ENCODE measurements at places on chromosomes 7 and 10.
A peak's percentile ranks its signal among the peaks of the same experiment; 100 is the strongest.

DNA sequence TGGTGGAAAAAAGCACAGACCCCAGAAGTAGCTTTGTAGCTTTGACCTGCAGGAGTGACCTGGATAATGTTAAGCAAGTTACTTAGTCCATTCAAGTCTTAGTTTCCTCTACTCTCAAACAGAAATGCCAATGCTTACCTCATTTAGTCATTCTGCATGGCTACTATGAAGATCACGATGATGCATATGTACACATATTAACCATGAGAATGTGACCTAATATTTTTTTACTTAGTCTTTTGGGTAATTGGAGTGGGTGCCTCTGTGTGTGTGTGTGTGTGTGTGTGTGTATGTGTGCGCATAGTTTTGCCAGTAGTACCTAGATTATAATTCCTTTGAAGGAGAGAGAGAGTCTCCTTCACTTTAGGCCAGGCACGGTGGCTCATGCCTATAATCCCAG lies 95.8 kb downstream of the NRP1 start:
- no peak for DNase-seq

DNA sequence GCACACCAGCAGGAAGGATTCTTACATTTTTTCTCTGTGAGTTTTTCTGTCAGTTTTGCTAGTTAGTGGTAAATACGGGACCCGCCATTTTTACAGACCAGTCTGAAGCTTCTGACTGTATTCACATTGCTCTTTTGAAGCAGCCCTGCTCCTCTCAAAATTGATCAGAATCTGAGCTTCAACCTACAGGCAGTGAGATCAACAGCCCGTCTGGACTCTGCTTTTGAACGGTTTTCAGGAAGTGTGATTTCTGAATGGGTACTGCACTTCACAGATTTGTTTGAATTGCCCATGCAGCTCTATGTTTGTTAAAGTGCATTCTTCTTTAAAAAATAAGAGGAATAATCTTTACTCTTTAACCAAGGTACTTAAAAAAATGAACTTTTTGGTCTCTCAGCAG lies 8.9 kb downstream of the PURB start:
- no peak for DNase-seq

DNA sequence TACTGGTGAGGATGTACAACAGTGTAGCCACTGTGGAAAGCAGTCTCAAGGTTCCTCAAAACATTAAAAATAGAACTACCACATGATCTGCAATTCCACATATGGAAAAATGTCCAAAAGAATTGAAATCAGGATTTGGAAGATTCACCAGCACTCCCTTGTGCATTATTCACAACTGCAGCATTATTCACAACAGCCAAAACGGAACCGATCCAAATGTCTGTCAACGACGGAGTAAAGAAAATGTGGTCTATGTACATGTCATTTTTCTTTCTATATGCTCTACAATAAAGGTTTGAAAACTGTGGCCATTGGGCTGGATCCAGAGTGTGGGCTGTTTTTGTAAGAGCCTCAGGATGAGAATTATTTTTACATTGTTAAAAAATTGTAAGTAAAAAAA lies 1206.1 kb upstream of the CELF2 start:
- DNase-seq, result no peak

DNA sequence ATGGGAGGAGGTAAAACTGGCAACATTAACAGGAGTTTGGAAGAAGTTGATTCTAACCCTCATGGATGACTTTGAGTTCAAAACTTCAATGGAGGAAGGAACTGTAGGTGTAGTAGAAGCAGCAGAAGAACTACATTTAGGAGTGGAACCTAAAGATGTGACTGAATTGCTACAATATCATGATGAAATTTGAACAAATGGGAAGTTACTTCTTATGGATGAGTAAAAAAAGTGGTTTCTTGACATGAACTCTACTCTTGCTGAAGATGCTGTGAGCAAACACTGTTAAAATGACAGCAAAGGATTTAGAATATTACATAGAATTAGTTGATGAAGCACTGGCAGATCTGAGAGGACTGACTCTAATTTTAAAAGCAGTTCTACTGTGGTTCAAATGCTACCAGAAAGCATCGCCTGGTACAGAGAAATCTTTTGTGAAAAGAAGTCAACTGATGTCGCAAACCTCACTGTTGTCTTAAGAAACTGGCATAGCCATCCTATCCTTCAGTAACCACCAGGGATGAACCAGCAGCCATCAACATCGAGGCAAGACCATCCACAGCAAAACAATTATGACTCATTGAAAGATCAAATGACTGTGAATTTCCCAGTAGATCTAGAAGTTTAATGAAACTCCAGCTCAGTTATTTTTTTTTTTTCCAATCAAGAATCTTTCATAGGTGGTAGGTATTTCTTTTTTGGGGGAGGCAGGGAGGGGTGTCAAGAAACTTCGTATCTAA lies 20.8 kb downstream of the BRAF start:
- no peak for DNase-seq

- no peak for DNase-seq
Observed at GRCh38 chr10:70586348-70586930, 16.1 kb downstream of the PRF1 start.

GRCh38 chr10:132094581-132095234 lies 29.0 kb downstream of the JAKMIP3 start:
- DNase-seq, result no peak

GRCh38 chr7:42856605-42856987 lies 55.3 kb downstream of the C7orf25 start:
- no peak for DNase-seq

- DNase-seq, result peak; percentile 66
Observed at GRCh38 chr10:124917428-124918190, 24.3 kb upstream of the ZRANB1 start.

Measured in H7 (cell line).